ENCODE measurements at places on chromosomes 16 and 17. TPM values are rescaled to one million over a fixed set of nuclear protein-coding genes. Genes with fewer than 3 reads are reported as not detected.
A peak's percentile ranks its signal among the peaks of the same experiment; 100 is the strongest.

TMC8 gene
- 0.28 TPM for total RNA-seq

HBZ gene
- not detected for total RNA-seq

TMEM100 gene
- total RNA-seq = 1.0 TPM

TRIM72 gene
- 33.7 TPM for total RNA-seq

BEAN1 gene
- 0.87 TPM for total RNA-seq

FBXO39 gene
- not detected for total RNA-seq

SMURF2 gene
- 26.3 TPM for total RNA-seq

SLC5A11 gene
- total RNA-seq = 0.25 TPM

ABCA5 gene
- 0.13 TPM for total RNA-seq

GRCh38 chr16:10839279-10839666 is 20.7 kb upstream of the TVP23A start:
- H3K4me1 ChIP-seq = no peaks in the 10 kb centered on the region
- H3K36me3 ChIP-seq = no peaks in the 10 kb centered on the region
- no peak for DNase-seq
- no peaks in the 10 kb centered on the region for H3K27me3 ChIP-seq
- H3K27ac ChIP-seq = no peak overlapping the region

DNA sequence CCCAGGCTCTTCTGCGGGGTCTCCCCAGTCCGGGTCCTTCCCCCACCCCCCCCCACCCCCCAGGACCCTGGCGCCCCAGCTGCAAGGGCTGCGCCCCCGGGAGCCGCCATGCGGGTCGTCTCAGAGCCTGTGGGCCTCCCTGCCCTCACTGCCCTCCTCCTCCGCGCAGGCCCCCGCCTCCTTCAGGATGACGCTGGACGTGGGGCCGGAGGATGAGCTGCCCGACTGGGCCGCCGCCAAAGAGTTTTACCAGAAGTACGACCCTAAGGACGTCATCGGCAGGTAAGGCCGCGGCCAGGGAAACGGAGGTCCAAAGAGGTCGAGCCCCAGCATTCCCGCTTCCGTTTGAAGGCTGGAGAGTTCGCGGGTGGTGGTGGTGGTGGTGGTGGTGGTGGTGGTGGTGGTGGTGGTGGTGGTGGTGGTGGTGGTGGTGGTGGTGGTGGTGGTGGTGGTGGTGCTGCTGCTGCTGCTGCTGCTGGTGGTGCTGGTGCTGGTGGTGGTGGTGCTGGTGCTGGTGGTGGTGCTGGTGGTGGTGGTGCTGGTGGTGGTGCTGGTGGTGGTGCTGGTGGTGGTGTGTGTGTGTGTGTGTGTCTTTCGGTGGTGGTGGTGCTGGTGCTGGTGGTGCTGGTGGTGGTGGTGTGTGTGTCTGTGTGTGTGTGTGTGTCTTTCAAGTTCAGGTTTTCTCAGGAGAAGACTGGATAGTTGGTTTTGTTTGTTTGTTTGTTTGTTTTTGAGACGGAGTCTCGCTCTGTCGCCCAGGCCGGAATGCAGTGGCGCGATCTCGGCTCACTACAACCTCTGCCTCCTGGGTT is 615 bp downstream of the PHKG2 start:
- H3K4me1 ChIP-seq = no peaks in the 10 kb centered on the region
- H3K27me3 ChIP-seq = no peaks in the 10 kb centered on the region
- peak; percentile 46 for DNase-seq
- H3K36me3 ChIP-seq = peaks cover 27% of the 10 kb centered on the region

- peak; percentile 86 for DNase-seq
- H3K27me3 ChIP-seq = no peaks in the 10 kb centered on the region
- H3K27ac ChIP-seq = peak overlapping the region; percentile 72
- H3K4me1 ChIP-seq = peaks cover 24% of the 10 kb centered on the region
Measured at GRCh38 chr17:83189044-83190003, 109.9 kb downstream of the METRNL start.

GRCh38 chr16:3444032-3444388 is 530 bp downstream of the NAA60 start:
- H3K27me3 ChIP-seq = no peaks in the 10 kb centered on the region
- peak; percentile 55 for DNase-seq
- H3K4me1 ChIP-seq = no peaks in the 10 kb centered on the region

GRCh38 chr16:11416228-11417001 is 71.2 kb downstream of the RMI2 start:
- H3K4me3 ChIP-seq = no peak overlapping the region
- no peaks in the 10 kb centered on the region for H3K36me3 ChIP-seq
- H3K27me3 ChIP-seq = no peaks in the 10 kb centered on the region
- H3K4me1 ChIP-seq = no peaks in the 10 kb centered on the region

GRCh38 chr17:82304826-82305726 is 12.3 kb downstream of the CD7 start:
- peak overlapping the region; percentile 5 for H3K4me3 ChIP-seq
- peak overlapping the region; percentile 10 for H3K27ac ChIP-seq
- no peaks in the 10 kb centered on the region for H3K36me3 ChIP-seq
- peaks cover 30% of the 10 kb centered on the region for H3K4me1 ChIP-seq
- H3K27me3 ChIP-seq = no peaks in the 10 kb centered on the region

GRCh38 chr17:37672548-37673078 is 29.4 kb upstream of the DDX52 start:
- H3K4me1 ChIP-seq = no peaks in the 10 kb centered on the region
- no peaks in the 10 kb centered on the region for H3K36me3 ChIP-seq
- no peak overlapping the region for H3K27ac ChIP-seq
- no peak for DNase-seq
- H3K27me3 ChIP-seq = no peaks in the 10 kb centered on the region

- H3K36me3 ChIP-seq = peaks cover 11% of the 10 kb centered on the region
- no peaks in the 10 kb centered on the region for H3K27me3 ChIP-seq
- H3K27ac ChIP-seq = no peak overlapping the region
- no peak overlapping the region for H3K4me3 ChIP-seq
Measured at GRCh38 chr16:24738895-24739294, 9.4 kb downstream of the TNRC6A start.

- H3K27ac ChIP-seq = no peak overlapping the region
- peaks cover 3% of the 10 kb centered on the region for H3K27me3 ChIP-seq
- peaks cover 19% of the 10 kb centered on the region for H3K4me1 ChIP-seq
- H3K36me3 ChIP-seq = peaks cover 7% of the 10 kb centered on the region
- DNase-seq = peak; percentile 36
Measured at GRCh38 chr17:48127371-48128051, 19.9 kb downstream of the SNX11 start.

DNA sequence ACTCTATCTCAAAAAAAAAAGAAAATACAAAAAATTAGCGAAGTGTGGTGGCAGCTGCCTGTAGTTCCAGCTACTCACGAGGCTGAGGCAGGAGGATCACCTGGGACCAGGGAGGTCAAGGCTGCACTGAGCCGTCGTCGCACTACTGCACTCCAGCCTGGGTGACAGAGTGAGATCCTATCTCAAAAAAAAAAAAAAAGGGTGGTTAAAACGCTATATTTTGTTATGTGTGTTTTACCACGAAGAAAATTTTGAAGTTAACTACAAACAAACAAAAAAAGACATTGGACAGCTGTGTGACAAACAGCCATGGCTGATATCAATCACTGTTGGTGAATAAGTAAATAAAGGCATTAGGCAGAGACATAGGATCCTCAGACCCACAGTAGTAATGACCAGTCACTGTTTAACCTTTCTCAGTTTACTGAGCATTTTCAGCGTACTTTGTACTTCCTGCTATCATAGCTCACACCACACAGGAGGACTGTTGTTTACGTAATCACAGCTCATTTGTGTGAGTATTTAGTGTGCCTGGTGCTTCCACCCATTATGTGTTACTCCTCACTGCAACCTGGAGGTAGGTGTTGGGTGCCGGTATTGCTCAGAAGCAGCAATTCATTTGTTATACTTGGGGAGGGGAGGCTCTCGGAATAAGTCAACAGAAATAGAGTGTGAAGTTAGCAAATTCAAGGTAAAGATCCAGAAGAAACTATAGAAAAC is 55.4 kb downstream of the COPRS start:
- no peak for DNase-seq
- H3K27me3 ChIP-seq = no peaks in the 10 kb centered on the region
- H3K36me3 ChIP-seq = no peaks in the 10 kb centered on the region
- H3K4me1 ChIP-seq = no peaks in the 10 kb centered on the region
- H3K4me3 ChIP-seq = no peak overlapping the region

- no peak overlapping the region for H3K27ac ChIP-seq
- no peak for DNase-seq
- peaks cover 9% of the 10 kb centered on the region for H3K27me3 ChIP-seq
- H3K4me1 ChIP-seq = no peaks in the 10 kb centered on the region
- peaks cover 13% of the 10 kb centered on the region for H3K36me3 ChIP-seq
Measured at GRCh38 chr17:58353389-58353825, 1.4 kb upstream of the SUPT4H1 start.

GRCh38 chr16:72072514-72073342 is 9.7 kb downstream of the HPR start:
- no peak overlapping the region for H3K4me3 ChIP-seq
- no peaks in the 10 kb centered on the region for H3K36me3 ChIP-seq
- DNase-seq = no peak
- no peaks in the 10 kb centered on the region for H3K27me3 ChIP-seq

DNA sequence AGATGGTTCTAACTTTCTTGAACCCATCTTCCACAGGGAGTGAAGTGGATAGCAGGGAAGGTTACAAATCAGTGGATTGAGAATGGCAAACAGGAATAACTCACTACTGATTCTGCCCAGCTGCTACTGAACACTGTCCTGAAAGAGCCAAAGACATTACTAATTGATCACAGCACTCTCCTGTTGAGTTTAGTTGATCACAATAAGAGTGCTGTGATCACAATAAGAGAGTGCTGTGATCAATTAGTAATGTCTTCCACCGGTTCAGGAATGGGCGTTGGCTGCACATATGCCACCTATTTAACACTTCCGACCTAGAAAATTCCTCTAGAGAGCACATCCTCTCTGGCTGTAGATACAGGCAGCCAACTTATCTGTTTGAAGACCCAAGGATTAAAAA is 11.4 kb downstream of the CFAP97D1 start:
- H3K4me3 ChIP-seq = peak overlapping the region; percentile 36
- H3K36me3 ChIP-seq = no peaks in the 10 kb centered on the region
- peaks cover 9% of the 10 kb centered on the region for H3K4me1 ChIP-seq
- H3K27ac ChIP-seq = peak overlapping the region; percentile 5
- H3K27me3 ChIP-seq = no peaks in the 10 kb centered on the region

GRCh38 chr16:85607321-85607765 is 5.8 kb upstream of the GSE1 start:
- H3K27me3 ChIP-seq = no peaks in the 10 kb centered on the region
- peak overlapping the region; percentile 25 for H3K4me3 ChIP-seq
- peak; percentile 65 for DNase-seq
- peaks cover 42% of the 10 kb centered on the region for H3K4me1 ChIP-seq

DNA sequence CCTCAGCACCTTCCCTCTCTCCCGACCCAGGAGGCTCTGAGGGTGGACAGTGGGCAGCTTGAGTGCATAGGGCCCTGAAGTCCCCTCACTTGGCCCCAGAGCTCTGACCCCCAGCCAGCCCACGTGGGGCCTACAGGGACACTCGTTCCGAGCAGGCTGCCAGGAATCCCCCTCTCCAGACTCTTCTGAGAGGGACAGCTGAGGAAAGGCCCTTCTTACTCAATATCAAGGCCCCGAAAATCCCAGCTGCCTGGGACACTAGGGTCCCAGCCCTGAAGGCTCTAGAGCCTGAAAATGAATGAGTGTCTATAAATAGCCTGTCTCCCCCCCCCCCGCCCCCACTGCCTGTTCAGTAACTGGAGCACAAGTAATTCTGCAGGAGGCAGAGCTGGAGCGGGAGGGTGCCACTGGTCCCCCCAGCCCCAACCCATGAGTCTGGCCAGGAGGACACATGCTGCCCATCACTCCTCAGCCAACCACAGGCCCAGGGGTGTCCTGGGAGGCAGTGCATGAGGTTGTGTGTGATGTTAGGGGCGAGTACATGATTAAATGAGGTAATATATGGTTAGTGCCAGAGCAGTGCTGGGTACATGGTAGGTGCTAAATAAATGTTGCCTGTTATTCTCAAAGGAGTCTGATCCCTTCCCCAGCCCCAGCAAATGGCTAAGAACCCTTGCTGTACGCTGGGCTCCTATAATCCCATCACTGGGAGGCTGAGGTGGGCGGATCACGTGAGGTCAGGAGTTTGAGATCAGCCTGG is 11.6 kb downstream of the ADAM11 start:
- peaks cover 5% of the 10 kb centered on the region for H3K27me3 ChIP-seq
- no peaks in the 10 kb centered on the region for H3K36me3 ChIP-seq
- no peak overlapping the region for H3K4me3 ChIP-seq
- no peak for DNase-seq
- H3K27ac ChIP-seq = no peak overlapping the region
- no peaks in the 10 kb centered on the region for H3K4me1 ChIP-seq

DNA sequence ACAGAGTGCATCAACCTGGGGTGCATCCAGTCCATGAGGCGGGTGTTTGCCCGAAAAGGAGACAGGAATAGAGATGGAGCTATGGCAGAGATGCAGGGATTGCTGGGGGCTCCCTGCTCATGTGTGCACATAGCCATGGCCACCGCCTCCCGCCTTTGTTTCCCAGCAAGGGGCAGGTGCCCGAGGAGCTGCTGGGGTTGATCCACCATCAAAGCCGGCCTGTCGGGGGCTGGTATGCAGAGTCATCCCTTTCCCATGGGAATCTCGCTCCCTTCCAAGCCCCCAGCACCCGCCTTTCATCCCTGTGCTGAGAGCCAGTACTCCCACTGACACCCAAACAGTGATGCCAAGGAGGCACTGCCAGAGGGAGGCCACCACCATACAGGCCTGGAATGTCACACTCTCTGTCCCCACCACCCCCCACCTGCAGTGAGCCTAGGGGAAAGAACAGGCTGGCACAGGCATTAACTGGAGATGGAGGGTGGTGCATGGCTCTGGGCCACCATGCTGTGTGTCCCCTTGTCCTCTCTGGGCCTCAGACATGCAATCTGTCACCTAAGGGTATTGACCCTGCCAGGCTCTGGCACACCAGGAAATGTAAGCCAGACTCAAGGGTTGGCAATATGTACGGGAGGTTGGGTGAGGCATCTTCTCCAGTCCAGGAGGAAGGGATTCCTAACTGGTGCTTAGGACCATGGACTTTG is 65.1 kb downstream of the SREBF1 start:
- no peak overlapping the region for H3K4me3 ChIP-seq
- no peak for DNase-seq

DNA sequence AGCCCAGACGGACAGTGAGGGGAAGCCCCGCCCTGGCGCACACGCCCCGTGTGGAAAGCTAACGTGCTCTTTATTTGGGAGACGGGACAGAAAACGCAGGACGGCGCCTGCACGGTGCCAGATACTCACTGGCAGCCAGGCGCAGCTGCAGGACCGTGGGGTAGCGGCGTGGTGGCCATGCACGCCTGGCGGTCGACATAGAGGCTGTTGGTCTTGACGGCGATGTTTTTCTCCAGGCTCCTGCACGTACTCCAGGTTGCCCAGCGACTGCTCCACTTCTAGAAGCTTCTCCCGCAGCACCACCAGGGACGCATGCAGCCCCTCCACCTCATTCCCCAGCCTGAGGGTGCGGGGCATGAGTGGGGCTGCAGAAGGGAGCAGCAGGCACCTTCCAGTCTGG is 5.1 kb upstream of the C1QTNF8 start:
- H3K27ac ChIP-seq = no peak overlapping the region
- peaks cover 8% of the 10 kb centered on the region for H3K27me3 ChIP-seq
- H3K36me3 ChIP-seq = no peaks in the 10 kb centered on the region
- DNase-seq = no peak

DNA sequence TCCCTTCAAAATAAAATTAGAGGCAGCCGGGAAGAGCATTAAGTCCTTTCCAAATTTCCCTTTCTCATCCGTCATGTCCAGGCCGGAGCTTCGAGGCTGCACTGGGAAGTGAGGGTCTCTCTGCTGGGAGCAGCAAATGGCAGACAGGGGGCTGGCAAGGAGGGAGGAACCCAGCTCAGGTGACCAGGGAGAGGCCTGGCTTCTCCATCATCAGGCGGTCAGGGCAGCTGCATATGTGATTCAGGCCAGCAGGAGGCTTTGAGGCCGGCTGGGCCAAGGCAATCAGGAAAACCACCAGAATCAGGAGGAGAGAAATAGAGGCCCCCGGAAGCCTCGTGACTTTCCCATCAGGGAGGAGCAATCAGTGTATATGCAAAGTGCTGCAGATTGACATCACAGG is 85.0 kb upstream of the RPL38 start:
- no peaks in the 10 kb centered on the region for H3K36me3 ChIP-seq
- peak; percentile 22 for DNase-seq
- H3K27me3 ChIP-seq = peaks cover 43% of the 10 kb centered on the region
- no peak overlapping the region for H3K27ac ChIP-seq
- H3K4me1 ChIP-seq = peaks cover 3% of the 10 kb centered on the region
